ENCODE measurements at places on chromosomes 7 and 10.

DNA sequence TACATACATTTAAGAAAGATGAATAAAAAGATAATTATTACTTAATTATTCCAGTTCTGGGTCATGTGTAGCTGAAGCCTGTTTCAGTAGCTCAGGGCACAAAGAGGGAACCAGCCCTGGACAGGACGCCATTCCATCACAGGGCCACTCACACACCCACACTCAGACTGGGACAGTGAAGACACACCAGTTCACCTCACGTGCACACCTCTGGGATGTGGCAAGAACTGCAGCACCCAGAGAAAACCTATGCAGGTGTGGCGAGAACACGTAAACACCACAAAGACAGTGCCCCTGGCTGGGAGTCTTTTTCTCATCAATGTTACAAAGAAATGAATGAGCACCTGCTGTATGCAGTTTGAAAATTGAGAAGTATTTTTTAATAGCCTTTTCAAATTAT lies 1.6 kb upstream of the IDI1 start:
- DNase-seq = no peak

GRCh38 chr7:91187061-91187460 lies 77.2 kb upstream of the FZD1 start:
- no peak for DNase-seq

- DNase-seq = peak; percentile 56
These were observed 34.6 kb upstream of the HECW1 start for GRCh38 chr7:43077732-43078391.

DNA sequence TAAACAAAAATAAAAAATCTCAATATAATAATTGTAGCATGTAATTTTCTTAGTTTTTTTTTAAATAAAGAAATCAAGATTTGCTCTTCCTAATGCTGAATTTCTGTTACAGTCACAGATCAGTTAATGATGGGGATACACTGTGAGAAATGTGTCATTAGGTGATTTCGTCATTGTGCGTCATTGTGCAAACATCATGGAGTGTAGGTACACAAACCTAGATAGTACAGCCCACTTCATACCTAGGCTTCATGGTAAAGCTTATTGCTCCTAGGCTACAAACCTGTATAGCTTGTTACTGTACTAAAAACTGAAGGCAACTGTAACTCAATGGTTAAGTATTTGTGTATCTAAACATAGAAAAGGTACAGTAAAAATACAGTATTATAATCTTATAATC lies 74.4 kb upstream of the LSM8 start:
- no peak for DNase-seq

- DNase-seq = no peak
These were observed 393.0 kb downstream of the PHTF2 start for GRCh38 chr7:78191475-78192079.

GRCh38 chr10:113743594-113743993 lies 7.9 kb upstream of the PLEKHS1 start:
- no peak for DNase-seq

DNA sequence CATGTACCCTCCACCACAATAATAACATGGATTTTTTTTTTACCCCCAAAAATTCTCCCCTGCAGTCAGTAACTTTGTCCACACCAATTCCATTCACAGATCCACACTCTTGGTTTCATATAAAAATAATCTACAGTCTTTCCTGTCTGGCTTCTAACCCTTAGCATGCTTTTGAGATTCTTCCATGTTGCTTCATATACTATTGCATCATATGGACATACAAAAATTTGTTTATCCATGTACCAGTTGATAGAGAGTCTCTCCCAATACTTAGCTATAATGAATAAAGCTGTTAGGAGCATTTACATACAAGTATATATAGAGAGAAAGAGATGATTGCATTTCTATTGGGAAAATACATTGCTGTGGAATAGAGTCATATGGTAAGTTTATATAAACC lies 575.0 kb downstream of the XPNPEP1 start:
- DNase-seq = no peak

GRCh38 chr10:49429458-49429857 lies 33.6 kb upstream of the DRGX start:
- DNase-seq = no peak

GRCh38 chr10:133180965-133181639 lies 21.1 kb downstream of the KNDC1 start:
- DNase-seq = no peak

- no peak for DNase-seq
These were observed 75.1 kb downstream of the ZMIZ1 start for GRCh38 chr10:79143879-79144278.

DNA sequence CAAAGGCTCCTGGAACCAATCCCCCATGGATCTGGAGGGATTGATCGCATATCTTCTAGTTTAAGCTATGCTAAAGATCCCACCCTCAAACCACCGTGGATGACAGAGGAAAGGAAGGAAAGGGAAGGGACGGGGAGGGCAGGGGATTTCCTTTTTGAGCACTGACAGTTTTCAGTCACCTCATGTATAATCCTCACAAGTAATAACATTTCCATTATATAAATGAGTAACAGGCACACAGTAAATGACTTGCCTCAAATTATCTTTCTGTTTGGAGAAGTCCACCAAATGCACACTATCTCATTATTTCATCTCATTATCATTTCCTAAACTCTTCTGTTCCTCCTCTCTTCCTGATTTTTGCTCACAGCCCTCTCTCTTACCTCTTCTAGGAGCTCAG lies 127.1 kb upstream of the AOAH start:
- no peak for DNase-seq

GRCh38 chr10:5659702-5660528 lies 6.5 kb downstream of the ASB13 start:
- DNase-seq = peak; percentile 53

GRCh38 chr10:104766341-104766740 lies 125.3 kb downstream of the SORCS3 start:
- no peak for DNase-seq

DNA sequence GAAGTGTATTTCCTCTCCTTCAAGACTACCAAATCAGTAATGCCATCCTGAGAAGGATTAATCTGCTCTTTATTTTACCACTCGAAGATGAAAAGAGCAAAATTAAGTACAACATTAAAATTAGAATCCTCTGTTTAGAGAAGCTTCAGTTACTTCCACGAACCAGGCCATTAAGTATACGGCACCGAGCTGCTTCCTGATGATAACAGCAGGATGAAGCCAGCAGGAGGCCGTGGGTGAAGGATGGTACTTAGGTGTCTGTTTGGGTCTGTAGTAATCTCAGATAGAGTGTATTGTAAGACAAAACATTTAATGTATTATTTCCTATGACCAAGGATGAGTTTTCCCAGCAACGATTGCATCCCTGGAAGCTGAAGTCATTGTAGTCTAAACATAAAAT lies 362.8 kb downstream of the SFMBT2 start:
- DNase-seq = no peak

DNA sequence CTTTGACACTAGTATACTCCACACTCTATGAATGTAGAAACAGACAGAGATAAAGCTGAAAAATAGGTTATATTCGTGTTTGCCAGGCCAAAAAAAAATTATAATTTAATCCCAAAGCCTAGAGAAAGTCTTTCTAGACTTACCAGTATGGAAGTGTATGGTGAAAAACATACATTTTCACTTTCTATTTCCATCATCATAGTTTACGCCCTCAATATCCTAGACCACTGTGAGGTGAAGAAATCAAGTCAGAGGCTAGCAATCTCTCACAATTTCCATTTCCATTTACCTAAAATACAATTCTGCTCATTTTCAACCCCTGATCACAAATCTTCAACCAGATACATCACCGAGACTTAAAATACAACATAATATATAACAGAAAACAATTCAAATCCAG lies 16.2 kb downstream of the GPR22 start:
- DNase-seq = no peak

DNA sequence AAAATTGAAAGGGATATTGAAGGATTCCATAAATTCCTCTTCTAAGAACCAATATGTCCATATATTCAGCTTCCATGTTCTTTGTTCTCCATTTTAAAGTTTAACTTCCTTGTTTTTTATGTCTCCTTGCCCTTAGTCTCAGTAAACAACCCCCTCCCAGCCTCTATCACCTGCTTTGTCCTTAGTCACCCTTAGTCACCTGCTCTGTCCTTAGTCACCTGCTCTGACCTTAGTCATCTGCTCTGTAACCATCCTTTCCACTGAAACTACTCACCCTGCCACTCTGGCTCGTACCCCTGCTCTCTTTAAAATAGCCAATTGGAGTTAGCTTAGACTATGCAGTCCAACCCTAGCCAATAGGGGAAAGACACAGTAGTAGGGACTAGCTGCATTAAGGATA lies 136.2 kb upstream of the TMEM106B start:
- DNase-seq = no peak

DNA sequence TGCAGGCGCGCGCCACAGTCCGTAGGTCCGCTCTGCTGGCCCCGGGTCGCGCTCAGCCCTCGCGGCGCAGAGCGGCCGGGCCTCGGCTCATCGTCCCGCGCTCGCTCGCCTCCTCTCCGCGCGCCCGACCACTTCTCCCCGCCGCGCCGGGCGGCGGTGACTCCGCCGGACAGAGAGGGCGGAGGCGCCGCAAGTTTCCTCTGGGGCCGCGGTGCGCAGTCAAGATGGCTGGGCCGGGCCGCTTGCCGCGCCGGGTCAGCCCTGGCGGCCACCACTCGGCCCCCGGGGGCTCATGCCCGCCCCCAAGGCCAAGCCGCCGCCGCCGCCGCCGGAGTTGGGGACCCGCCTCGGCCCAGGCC lies 441 bp downstream of the FZD8 start:
- no peak for DNase-seq

GRCh38 chr7:78203042-78203720 lies 404.6 kb downstream of the PHTF2 start:
- DNase-seq = no peak

DNA sequence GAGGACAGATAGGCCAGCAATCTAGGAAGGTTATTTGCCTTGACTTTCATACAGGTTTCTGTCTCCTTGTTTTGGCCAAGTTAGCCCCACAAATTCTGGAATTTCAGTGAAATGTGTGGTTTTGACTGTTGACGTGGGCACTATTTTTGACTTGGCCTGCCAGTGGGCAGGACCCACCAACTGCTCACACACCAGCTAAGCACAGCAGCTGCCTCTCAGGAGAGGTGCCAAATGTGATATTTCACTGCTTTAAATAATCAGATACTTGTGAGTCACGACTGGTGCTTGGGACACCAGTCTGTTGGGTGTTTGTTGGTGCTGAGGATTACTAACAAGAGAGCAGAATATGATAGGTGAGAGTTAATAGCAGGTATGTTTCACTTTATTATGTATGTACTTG lies 409.7 kb upstream of the MTPN start:
- no peak for DNase-seq

DNA sequence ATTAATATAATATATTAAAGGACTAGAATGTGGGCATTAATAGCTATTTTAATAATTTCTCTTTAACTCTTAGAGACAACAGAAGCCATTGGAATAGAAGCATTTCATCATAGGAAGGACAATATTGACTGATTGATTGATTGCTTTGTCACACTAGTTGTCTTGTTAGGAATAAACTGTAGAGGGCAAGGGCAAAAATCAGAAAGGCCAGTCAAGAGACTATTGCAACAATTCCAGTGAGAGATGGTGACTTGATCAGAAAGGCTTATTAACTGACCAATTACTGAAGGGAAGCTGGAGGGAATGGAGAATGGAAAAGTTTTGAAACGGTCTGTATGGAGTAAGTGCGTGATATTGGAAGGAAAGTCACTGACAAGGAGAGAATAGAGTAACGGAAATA lies 87.3 kb downstream of the RUNDC3B start:
- no peak for DNase-seq

DNA sequence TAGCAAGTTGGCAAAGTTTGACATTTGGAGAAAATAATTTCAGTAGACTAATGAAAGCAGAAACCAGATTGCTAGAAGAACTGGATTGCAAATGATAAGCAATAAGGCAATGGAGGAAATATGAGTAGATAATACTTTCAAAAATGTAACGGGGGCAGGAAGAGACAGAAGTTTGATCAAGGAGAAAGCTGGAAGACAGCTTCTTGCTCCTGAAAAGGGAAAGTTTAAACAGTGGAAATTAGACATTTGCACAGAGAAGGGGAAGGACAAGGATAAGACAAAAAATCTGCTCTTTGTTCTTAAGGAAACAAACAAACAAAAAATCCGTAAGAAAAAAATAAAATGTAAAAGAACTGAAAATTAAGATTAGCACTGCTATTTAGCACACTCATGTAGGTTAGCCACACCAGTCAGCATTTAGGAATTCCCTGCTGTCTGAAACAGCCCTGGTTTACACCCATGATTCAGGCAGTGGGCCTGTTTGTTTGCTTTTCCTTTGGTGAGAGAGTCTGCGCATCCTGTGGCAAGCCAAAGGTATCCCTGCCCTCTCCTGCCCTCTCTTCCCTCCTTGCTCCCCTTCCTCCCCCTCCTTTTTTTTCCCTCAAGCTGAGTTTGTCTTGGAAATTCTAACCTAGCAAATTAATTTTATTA lies 104.3 kb upstream of the CAV2 start:
- peak; percentile 93 for DNase-seq

DNA sequence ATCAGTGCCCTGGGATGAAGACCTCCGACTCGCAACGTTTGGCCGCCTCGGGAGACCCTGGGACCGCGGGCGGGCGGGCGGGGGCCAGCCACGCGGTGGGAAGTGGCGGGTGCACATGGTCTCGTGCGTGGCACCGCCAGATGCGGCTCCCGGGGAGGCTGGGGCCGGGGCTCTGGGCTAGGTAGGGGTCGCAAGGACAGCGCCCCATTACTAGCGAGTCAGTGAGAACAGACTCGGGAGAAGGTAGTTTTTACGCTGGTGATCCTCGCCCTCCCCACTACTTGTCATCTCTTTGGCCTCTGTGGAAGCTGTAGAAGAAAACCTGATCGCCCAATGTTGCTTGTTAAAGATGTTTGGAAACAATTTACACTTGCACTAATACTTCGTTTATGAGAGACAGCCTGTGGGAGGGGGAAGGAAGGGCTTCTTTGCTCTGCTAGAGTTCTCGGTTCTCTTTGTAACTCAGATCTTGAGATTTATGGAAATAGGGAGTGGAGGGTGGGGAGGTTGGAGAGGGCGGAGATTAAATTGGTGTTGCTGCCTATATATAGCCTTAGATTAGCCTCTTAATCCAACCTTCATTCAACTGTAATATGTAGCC lies 591 bp downstream of the BZW2 start:
- no peak for DNase-seq

DNA sequence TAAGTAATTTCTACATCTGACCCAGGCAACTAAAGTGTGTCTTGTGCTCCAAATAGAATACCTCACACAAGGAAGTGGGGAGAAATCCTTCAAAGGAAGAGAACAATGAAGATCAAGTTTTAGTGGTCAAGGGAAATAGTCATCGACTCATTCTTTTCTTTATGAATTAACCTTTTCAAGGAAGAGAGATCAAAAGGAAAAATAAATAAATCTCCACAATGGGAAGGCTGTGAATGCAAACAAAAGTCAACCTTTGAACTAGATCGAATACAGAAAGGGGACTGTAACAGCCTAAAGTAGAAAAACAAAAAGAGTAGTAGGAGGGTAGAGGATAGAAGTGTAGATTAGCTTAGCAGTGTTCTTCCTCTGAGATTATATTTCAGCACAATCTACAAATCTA lies 274.6 kb upstream of the COBL start:
- DNase-seq = no peak
